ENCODE measurements at places on chromosomes 13 and 19.

DNA sequence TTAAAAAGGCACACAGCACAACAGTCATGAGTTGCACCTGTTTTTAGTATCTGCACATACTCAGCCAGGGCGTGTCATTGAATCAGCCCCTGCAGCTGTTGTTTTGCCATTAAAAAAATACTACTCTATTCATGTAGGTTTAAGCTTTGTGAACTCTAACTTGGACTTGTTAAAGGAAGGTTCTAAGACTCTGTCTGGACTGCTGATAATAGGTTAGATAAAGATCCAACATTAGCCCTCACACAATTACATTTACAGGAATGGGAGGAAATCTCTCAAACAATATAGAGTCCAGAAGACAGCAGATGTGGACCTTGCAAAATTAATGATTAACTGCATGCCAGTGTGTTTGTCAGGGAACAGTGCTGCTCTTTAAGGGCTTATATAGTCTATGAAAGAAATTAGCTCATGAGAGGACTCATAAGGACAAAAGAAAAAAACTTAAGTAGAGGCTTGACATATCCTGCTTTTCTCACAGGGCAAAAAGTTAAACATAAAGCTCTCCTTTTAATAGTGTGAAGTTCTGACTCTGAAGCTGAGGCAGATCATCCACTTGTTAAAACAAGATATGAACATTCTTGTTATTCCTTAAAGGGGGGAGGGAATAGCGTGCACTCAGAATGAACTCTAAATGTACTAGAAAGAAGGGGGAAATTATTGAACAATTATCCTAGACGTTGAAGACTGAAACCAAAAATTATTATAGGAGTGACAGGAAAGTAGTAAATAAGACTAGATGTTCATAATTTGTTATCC lies 243.6 kb downstream of the NDFIP2 start:
- DNase-seq: no peak

DNA sequence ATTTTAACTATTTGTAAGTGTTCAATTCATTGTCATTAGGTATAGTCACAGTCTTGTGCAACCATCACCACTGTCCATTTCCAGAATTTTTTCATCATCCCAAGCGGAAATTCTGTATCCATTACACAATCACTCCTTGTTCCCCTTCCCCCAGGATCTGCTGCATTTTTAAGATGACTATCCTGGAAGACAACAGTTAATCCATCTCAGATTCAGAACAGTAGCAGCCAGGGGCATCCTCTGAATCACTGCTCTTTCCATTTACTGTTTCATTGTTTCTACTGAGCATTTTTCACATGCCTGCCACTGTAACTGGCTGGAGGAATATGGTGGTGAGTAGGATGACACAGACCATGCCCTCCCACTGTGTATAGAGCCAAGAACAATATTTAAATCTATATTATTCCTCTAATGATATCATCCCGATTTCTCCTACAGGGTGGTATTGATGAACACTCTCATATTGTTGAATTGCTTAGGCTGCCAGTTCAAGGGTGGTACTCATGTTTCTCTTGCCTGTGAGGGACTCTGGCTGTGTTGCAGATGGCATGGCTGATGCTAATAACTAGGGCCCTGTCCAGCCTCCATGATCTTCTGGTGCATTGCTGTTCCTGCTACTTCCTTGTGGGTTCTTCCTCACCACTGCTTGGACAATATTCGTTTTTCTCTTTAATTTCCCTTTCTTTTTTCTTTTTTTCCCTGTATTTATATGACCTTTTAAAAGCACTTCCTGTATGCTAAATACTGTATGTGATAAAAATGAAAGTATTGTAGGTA lies 59.0 kb downstream of the WDFY2 start:
- DNase-seq: no peak

GRCh38 chr13:31204592-31204991 lies 4.8 kb downstream of the B3GLCT start:
- no peak for DNase-seq

GRCh38 chr19:8806661-8807060 lies 25.4 kb downstream of the ZNF558 start:
- no peak for DNase-seq

- no peak for DNase-seq
These were observed 100.0 kb upstream of the RAP2A start for GRCh38 chr13:97333983-97334382.

DNA sequence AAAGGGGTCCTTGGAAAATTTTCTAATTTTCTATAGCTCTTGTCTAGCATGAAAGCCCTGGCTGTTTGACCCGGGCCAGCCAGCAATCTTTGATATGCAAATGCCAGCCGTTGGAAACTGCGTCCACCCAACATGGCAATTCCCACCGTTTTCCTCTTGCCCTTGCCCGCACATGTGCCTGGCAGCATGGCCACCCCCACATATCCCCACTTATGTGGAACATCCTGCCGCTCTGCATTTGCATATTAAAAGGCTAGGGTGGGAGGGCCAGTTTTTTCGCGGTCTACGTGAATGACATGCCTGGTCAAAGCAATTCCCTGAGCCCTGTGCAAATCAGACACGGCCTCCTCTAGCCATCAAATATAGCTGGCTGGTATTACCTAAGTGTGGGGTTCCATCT lies 110.3 kb upstream of the TDRD3 start:
- DNase-seq: no peak

GRCh38 chr19:15222738-15223648 lies 9.3 kb downstream of the EPHX3 start:
- peak; percentile 94 for DNase-seq

DNA sequence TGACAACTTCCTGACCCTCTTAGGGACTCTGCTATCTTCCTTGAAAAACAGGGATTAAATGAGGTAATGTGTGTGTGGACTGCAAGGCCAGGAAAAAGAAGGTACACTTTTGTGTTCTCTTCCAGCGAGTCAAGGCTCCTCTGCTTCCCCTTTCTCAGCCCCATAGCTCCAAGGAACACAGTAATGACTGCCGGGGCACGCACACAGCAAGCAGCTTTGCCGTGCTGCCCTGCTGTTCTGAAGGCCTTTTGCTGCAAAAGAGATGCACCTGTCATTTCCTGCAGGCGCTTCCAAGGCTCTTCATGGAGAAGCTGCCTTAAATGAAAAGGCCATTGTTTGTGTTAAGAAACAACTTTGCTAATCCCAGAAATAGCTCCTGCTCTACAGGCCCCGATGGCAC lies 84.6 kb downstream of the CYSLTR2 start:
- no peak for DNase-seq

DNA sequence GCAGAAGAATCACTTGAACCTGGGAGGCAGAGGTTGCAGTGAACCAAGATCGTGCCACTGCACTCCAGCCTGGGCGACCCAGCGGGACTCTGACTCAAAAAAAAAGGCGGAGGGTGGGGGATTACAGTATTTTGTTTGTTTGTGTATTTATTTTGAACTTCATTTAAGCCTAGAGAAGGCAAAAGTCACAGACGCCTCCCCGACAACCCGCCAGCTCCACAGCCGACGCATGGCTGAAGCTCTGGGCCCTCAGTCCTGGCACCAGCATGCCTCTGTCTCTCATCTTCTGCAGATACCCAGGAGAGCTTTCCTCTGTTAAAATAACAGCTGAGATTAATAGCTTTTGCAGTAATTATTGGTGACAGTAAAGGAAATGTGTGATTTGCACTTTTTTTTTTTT lies 17.2 kb upstream of the PDCD5 start:
- DNase-seq: no peak

- no peak for DNase-seq
These were observed 18.6 kb downstream of the PHLDB3 start for GRCh38 chr19:43485951-43486350.

- no peak for DNase-seq
These were observed 97.4 kb upstream of the AKAP11 start for GRCh38 chr13:42174344-42175162.

GRCh38 chr13:77489566-77490337 lies 45.8 kb upstream of the SCEL start:
- no peak for DNase-seq

DNA sequence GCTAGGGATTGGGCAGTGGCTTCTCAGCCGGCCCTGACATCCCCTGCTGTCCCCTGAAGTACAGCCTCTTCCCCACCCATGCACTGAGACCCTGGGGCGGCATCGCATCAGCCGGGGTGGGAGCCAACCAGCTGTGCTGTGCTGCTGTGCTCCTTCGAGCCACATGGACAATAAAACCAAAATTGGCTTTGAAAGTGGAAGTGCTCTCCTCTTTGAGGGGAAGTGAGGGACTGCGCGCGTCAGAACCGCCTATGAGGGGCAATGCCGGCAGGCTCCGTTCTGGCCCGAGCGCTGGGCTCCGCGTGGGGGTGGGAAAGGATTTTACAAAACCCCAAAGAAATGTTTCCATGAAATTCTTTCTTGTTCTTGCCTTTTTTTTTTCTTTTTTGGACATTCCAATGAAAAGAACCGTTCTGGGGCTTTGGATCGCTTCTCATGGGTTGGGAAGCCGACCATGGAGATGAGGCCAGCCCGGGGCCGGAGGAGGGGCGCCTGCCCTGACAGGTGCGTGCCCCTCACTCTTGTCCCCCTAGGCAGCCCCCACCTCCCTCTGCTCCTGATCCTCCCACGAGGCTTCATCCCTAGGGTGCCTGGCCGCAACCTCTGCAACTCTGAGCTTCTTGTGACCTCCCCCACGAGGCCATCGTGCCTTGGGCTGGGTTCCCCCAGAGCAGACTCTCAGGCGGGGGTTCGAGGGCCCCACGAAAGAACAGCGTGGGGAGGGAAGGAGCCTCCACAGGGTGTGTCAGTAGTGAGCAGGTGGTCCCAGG lies 22.6 kb downstream of the KLHL26 start:
- peak; percentile 79 for DNase-seq

DNA sequence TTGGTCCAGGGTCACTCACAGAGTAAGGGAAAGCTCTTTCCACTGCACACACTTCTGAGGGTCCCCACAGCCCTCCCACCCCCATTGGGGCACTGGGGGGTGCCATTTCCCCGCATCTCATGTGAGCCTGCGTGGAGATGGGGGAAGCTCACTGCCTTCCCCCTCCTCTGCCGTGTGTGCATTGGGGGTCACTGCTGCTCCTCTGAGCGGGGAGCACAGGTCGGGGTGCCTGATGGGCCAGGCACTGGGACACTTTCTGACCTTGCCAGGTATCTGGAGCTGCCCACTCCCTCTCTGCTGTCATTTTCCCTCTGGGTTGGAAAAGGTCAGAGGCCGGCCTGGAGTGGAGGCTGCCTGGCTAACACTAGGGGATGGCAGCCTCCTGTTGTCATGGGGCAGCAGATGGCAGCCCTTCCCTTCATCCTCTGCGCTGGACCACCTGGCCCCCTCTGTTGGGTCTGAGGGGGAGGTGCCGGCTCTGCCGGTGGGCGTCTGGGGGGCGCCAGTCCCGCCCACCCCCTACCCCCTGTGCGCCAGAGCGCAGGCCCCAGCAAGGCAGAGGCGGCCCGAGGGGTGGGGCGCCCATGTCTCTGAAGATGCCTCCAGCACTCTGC lies 9.1 kb downstream of the SSBP4 start:
- no peak for DNase-seq

All from right forelimb (tissue), 1 donor.